Stimulated activated CD4-positive, alpha-beta T cell treated with anti-CD3 and anti-CD28 coated beads, Interleukin-1b, Interleukin-23, amount 100 ng/mL, for 24 hours (primary cell): ENCODE measurements at places on chromosomes 1 and 21.

- peak; percentile 43 for DNase-seq
Observed at GRCh38 chr1:10909697-10910680, 102.5 kb upstream of the TARDBP start.

DNA sequence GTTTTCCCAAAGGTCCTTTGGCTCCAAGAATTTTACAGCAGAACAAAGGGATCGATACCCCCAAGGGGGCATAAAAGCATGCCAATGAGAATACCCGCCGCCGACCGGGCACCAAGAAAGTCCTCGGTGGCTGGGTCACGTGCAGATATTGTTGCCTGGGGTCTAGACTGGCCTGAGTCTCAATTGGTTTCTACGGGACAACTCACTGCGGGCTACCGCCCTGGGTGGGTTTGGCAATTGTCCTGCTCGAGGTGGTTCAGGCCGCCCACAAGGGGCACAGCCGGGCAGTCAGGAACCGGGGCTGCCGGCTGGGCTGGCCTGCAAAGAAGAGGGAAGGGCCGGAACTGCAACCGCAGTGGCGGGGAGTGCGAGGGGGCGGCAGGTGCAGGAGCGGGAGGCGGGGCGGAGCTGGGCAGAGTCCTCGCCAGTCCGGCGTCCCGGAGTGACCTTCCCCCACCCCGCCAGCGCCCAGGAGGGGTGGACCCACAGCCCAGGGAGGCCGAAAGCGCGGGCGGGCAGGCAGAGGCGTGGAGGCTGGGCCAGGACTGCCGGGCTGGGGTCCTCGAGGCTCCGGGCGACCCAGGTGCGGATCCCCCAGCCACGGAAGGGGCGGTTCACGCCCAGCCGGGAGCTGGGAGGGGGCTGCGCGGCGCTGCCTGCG, 926 bp upstream of the ATP1B1 start:
- no peak for DNase-seq

GRCh38 chr1:205497351-205497750, 7.1 kb upstream of the CDK18 start:
- DNase-seq: no peak

GRCh38 chr1:22428672-22429071, 23.0 kb upstream of the ZBTB40 start:
- no peak for DNase-seq

DNA sequence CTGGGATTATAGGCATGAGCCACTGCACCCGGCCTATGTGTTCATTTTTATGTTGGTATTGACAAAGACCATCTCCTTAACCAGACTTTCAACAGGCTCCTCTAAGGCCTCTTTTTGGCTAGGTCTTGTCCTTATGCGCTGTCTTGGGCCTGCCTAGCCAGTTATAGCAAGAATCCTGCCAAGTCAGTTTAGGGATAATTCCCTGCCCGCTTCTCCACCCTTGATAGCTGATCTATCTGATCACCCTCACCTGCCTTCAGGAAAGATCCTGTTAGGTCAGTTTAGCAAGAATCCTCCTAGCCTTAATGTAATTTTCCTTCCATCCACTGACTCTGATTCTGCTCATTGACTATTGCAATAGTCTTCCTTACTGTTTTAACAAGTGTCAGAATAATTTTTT, 2.4 kb upstream of the B4GALT3 start:
- no peak for DNase-seq

DNA sequence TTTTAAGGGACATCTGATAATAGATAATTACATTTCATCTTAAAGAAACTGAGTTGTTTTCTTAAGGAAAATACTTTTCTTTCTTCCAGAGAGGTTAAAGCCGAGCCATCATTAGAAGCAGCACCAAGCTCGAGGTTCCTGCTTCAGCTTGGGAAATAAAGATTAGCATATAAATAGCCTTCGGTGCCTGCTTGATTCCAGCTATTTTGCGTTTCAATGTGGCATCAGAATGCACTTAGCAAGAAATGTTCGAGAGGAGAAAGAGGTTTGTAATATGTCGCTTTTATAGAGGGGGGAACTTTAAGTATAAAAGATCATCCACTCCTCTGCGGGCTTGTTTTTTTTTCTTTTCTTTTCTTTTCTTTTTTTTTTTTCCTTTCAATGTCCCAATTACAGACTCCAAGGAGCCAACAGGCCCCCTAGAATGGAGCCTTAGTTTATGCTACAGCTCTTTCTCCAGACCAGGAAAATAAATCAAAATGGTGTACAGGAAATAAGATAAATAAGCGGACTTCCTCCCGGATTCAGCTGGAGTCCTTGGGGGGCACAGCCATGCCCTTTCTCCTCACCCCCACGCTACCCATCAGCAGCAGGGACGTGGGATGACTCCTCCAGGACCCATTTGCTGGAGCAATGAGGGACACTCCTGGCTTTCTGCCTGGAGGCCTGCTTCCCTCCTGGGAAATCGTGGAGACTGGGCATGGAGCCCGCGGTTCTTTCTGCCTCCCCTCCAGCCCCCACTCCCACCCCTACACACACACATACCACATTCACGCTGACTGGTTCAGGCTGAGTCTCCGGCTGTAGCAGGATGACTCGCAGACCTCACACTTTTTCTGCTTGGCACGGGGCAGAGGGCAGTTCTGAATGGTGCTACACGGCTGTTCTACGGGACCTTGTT, 131.6 kb downstream of the RRAGC start:
- no peak for DNase-seq

DNA sequence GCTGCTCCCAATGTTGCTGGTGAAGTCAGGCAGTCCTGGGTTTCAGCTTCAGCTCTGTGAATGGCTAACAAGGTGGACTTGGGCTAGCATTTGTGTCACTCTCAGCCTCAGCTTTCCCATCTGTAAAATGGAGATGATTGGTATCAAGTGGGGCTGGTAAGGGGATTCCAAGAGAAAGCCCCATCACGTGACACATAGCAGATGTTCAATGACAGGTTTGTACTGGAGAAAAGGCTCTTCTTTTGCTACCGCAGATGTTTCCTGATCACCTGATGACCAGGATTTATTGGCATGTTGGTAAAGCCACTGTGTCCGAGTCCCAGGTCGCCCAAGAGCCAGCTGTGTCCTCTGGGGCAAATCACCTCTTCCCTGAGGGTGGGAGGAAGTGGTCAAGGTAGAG, 335.0 kb downstream of the MATN1 start:
- no peak for DNase-seq

GRCh38 chr1:55337801-55338447, 122.8 kb upstream of the USP24 start:
- DNase-seq: no peak

- no peak for DNase-seq
Observed at GRCh38 chr1:239550178-239550577, 163.8 kb downstream of the CHRM3 start.

GRCh38 chr1:242448910-242449645, 75.4 kb downstream of the PLD5 start:
- DNase-seq: no peak

DNA sequence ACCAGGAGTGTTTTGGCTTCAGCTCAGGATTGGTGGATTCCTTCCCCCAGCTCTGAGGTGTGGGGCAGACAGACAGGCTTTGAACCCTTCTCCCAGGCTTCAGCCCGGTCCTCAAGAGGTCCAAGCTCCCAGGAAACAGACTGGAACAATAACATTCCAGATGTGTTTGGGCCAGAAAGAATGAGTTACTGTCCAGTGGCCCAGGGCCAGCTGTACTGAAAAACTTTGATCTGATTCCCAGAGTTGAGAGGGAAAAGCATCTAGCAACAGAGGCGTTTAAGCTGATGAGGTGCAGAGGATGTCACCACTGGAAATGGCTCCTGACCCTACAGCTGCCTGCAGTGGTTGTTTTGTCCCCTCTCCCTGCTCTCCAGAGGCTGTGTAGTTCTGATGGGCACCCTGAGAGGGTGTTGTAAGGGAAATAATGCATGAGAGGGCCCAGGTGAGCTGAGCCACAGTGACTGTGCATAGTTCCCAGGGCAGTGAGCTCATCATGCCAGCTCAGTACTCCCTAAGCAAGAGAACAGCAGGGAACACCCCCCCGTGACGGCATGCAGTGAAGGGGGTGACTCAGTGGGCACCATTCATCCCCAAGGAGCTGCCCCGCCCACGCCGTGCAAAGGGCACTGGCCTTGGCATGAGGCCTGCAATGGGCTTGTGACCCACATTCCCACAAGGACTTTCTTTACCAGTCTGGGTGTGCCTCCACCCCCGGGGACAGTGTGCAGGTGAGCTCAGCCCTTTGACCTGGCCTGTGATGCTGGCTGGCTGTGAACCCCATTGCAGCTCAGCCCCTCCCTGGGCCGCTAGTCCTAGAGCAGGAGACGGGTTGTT, 13.8 kb upstream of the SFN start:
- no peak for DNase-seq

GRCh38 chr1:204959374-204959773, 83.6 kb upstream of the CNTN2 start:
- DNase-seq: no peak

- DNase-seq: no peak
Observed at GRCh38 chr1:29635501-29636263, 399.4 kb downstream of the PTPRU start.

GRCh38 chr1:230818367-230818766, 50.0 kb downstream of the C1orf198 start:
- DNase-seq: no peak
